Esophagus muscularis mucosa (tissue), 4 donors: ENCODE measurements at places on chromosomes 4 and X.

GRCh38 chr4:170773709-170774273 lies 684.0 kb upstream of the AADAT start:
- DNase-seq = no peak

GRCh38 chr4:8290701-8290970 lies 21.1 kb downstream of the HTRA3 start:
- no peak for DNase-seq

DNA sequence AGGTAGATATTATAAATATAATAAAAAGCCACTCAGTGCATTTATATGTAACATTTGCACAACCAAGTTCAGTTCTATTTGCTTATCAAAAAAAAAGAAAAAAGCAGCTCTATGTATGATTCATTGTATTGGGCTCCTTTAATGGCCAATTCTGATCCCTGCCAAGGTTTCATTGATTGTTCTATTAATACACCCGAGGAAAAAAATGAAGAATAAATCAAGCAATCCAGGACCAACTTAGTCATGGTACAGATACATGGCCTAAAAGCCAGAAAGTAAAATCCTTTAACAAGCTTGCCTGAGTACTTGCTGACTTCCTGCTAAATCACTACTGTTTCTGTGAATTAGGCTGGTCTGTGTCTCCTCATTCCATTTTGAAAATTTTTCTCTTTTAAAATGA lies 77.6 kb upstream of the PCDH7 start:
- no peak for DNase-seq

- DNase-seq = no peak
Measured at GRCh38 chrX:45077748-45078424, 122.8 kb downstream of the DIPK2B start.

- no peak for DNase-seq
Measured at GRCh38 chr4:7660176-7661039, 225.7 kb upstream of the PSAPL1 start.

DNA sequence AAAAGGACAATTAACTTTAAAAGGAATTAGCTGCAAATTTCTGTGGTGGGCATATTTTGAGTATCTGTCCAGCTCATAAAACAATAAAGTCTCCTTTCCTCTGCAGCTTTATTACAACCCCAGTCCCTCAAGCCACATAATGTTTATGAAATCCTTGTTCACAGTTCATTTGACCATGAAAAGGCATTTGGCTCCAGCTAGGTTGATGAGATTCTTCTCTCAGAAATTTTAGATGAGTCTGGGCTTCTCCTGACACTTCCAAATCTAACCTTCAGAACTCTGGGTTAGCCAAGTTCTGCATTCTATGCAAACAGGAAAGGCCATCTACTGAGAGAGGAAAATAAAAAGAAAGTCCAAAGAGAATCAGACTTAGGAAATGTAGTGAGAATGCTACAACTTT lies 156.8 kb downstream of the GRXCR1 start:
- no peak for DNase-seq

GRCh38 chrX:64093761-64094160 lies 111.7 kb downstream of the AMER1 start:
- DNase-seq = no peak
